ENCODE measurements at places on chromosomes 2 and 18.
A peak's percentile ranks its signal among the peaks of the same experiment; 100 is the strongest.

DNA sequence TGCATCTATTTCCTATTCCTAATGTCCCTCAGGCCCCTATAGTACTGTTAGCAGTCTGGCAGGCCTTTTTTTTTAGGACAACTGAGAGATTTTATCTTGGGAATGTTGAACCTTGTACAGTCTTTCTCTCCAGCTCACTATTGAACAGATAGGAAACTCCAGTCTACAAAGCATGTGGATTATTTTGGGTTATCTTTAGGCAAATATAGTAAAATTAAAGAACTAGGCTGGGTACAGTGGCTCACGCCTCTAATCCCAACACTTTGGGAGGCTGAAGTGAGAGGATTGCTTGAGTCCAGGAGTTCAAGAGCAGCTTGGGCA lies 102.7 kb downstream of the OSBPL6 start:
- no peak for DNase-seq

GRCh38 chr18:54277899-54278298 lies 8.6 kb downstream of the POLI start:
- DNase-seq: no peak

DNA sequence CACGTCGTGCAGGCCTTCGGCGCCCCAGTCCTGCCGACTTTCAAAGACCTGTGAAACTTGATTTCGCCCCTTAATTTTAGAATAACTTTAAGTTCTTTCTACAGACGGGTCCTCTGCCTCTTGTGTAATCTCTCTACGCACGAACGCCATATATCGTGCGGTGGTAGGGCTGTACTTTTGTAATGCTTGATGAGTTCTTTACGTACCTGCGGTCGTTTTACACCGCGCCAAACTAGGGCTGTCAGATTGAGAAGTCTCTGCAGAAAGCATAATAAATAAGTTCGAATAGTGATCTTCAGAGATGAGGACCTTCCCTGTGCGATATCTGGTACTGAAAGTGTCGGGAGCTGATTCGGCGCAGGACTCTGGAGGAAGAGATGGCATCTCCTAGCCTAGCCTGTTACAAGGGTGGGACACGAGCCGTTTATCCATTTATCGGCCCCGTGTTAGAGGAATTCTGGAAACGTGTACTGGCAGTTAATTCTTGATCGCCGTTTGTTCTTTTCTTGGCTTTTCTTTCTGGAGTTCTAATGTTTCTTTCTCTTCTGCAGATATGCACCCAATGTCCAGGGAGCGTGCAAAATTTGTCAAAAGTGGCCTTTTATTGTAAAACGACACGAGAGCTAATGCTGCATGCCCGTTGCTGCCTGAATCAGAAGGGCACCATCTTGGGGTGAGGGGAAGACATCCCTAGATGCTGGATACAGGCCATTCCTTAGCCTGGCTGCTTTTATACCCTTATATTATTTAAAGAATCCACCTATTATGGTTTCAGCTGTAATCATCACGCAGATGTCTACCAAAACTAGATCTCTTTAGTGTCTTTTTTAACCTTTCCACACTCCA lies 781 bp upstream of the SLC5A6 start:
- DNase-seq: no peak

GRCh38 chr2:183267148-183267827 lies 143.0 kb downstream of the NUP35 start:
- DNase-seq: no peak

DNA sequence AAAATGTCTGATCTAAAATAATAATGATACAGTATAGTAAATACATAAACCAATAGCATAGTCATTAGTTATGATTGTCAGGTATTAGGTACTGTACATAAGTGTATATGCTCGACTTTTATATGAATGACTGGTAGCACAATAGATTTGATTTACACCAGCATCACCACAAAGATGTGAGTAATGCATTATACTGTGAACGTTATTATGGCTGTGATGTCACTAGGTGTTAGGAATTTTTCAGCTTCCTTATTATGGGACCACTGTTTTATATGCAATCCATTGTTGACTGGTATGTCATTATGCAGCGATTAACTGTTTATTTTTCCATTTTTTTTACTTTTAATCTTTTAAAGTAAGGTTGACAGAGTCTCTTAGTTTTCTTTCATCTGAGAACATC lies 23.7 kb downstream of the ATP9B start:
- no peak for DNase-seq

DNA sequence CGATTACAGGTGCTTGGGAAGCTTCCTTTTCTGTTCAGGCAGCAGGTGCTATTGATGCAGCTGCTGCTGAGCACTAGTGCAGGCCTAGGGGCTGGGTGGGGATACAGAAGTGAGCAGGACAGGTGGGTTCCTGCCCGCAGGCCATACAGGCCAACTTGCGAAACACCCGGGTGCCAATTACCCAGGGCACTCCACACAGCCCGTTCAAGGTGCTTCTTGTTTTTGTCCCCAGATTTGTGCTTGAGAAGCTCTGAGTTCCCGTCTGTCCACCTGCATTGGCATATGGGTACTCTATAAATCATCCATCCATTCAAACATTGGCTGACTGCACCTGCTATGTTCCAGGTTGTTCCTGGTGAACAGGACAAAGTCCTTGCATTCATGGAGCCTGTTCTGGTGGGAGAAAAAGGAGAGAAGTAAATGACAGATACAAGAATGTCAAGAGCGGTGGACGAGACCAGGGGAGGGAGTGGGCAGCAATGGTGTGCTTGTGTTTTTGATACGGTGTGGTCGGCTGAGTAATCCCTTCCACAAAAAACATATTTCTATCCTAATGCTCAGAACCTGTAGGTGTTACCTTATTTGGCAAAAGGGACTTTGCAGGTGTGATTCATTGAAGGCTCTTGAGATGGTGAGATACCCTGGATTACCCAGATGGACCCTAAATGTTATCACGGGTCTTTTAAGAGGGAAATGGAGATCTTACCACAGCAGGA lies 31.4 kb downstream of the SH3BP4 start:
- no peak for DNase-seq

GRCh38 chr2:232008907-232009638 lies 47.6 kb downstream of the DIS3L2 start:
- DNase-seq: no peak

GRCh38 chr18:62425465-62426190 lies 97.2 kb upstream of the ZCCHC2 start:
- DNase-seq: peak; percentile 57

DNA sequence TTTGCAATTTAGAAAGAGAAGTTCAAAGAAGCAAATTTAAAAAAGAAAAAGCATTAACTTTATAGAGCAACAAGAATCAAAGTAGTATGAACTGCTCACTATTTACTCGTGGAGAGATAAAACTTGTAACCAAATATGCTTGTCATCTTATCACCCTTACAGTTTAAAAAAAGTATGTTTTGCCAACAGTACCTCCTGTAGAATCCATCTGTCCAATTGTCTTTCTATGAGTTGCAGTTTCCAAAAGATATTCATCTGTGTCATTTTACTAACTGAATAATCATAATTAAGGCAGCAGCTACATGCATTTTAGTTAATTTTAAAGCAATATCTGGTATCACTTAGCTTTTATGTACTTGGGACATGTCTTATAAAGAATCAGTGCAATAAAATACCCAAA lies 1112.3 kb downstream of the DSC3 start:
- no peak for DNase-seq

GRCh38 chr2:143513081-143513480 lies 383.9 kb downstream of the ARHGAP15 start:
- no peak for DNase-seq

DNA sequence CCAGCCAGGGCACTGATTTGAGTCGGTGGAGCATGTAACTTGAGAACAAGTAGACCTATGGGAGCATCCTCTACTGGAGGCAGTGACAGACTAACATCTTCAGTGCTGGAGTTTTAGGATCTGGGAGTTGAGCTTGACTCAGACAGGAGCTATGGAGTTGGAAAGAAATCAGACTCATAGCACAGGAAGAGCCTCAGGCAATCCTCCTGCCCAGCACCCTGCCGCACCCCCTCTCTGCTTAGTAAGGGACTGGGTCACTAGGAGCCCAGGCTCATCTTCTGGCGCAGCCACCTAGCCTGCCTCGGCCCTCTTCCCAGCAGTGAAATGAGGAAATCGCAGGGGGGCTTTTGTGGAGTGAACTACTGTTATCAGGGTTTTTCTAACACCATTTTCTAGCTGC lies 3.6 kb downstream of the ARID5A start:
- no peak for DNase-seq

GRCh38 chr18:21074336-21075323 lies 37.0 kb downstream of the ROCK1 start:
- DNase-seq: no peak

DNA sequence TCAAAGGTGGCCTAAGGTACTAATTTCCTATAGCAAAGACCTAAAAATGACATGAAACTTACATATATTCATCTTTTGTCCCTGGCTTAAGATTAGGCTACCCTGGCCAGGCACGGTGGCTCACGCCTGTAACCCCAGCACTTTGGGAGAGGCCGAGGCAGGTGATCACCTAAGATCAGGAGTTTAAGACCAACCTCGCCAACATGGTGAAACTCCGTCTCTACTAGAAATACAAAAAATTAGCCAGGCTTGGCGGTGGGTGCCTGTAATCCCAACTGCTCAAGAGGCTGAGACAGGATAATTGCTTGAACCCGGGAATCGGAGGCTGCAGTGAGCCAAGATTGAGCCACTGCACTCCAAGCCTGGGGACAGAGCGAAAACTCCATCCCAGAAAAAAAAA lies 5.9 kb downstream of the SRSF7 start:
- no peak for DNase-seq

Measured in activated T-cell treated with anti-CD3 and anti-CD28 coated beads, Interleukin-2, amount 50 U/mL, for 48 hours (primary cell).